AG08395 (cell line): ENCODE measurements at places on chromosomes 3 and 15.
A peak's percentile ranks its signal among the peaks of the same experiment; 100 is the strongest.

DNA sequence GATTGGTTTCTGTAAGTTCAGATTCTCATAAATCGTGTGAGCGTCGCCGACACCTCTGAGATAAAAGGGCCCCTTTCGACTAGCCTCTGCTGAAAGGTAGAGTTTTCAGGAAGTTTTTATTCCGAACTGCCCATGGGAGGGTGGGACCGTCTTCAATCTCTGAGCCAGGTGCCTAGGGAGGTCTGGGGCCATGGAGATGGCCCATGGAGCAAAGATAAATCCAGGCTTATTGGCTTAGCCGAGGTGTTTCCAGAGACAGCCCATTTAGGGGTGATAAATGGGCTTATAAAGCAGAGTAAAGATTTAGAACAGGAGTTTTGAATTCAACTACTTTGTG is 442 bp downstream of the QTRT2 start:
- no peak for DNase-seq

DNA sequence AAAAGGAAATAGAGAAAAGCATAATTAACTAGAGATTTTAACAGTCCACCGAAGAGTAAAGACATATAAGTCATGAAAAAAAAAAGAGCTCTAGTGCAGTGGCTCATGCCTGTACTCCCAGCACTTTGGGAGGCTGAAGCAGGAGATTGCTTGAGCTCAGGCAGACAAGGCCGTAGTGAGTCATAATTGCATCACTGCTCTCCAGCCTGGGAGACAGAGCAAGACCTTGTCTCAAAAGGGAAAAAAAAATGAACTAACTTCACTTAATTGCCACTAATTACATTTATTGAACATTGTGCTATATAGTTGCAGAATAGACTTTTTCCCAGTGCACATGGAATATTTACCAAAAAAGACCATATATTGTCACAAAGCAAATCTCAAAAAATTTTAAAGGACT is 221.8 kb downstream of the CBLB start:
- peak; percentile 31 for DNase-seq

DNA sequence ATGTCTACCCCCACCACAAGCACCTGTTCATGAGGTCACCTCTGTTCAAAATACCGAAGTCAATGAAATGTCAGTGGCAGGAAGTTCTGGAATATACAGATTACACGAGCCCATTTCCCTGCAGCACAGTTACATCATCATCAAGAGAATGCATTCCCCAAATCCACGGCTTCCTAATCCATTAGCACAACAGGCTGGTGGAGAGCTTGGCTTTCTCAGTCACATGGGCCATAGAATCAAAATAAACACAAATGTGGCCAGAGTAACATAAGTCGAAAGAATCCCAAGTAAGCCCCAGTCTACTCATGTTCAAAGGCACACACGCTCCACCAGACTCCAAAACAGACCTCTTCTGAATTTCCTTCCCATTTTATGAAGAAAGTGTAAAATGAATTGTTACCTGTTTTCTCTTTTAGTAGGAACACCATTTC is 419.3 kb downstream of the MAGI1 start:
- no peak for DNase-seq

DNA sequence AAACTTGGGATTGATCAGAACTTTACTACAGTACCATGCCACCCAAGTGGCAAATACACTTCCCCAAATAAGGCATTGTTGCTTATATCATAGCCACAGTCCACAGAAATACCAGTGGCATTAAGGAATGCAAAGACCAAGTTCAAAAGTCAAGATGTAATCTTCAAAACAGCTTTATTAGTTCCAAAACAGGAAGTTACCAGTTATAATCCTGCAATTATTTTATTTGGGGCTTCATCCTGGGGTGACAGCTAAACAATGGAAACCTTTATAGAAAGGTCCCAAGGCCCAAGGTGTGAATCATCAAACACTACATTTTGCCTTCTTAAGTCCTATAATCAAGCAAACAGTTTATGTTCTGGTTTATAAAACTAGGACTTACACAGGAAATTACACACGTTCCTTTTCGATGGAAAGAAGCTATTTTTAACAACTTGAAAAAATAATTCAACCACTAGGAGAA is 30.3 kb upstream of the RNF7 start:
- DNase-seq = peak; percentile 64
